ENCODE measurements at places on chromosomes 11 and 22. TPM values are rescaled to one million over a fixed set of nuclear protein-coding genes. Genes with fewer than 3 reads are reported as not detected.
A peak's percentile ranks its signal among the peaks of the same experiment; 100 is the strongest.

DNA sequence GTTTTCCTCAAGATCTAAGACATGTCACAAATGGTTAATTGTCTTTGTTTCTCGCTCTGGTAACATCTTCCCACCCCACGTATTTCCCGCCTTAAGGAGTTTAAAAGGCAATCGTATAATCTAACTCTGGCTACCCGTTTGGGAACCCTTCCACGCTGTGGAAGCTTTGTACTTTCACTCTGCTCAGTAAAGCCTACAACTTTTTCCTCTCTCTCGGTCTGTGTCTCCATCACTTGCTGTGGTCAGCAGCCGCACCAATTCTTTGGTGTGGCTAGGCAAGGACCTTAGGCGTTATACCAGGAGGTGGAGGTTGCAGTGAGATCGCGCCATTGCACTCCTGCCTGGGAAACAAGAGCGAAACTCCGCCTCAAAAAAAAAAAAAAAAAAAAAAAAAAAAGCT is 1430.1 kb downstream of the LRRC4C start:
- H3K27me3 ChIP-seq: no peaks in the 10 kb centered on the region
- H3K4me3 ChIP-seq: no peak overlapping the region
- no peak overlapping the region for H3K27ac ChIP-seq
- no peak for DNase-seq
- no peaks in the 10 kb centered on the region for H3K36me3 ChIP-seq
- H3K4me1 ChIP-seq: no peaks in the 10 kb centered on the region

DNA sequence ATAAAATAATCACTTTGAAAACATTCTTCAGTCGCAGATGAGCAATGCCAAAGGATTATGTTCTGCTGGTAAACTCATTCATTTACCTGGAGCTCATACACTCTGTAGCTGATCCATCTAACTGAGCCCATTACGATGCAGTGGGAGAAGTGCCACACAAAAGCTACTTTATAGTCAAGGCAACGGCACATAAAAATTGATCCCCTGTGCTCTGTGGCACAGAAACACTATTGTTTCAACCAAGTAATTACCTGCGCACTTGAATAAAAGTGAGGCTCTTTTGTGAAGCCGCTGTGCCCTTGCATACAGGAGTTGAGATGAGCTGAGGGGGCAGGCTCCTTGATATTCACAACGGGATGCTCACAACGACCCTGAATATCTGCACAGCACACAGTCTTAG is 7.2 kb downstream of the DKK3 start:
- no peak for DNase-seq
- peaks cover 6% of the 10 kb centered on the region for H3K4me1 ChIP-seq
- H3K36me3 ChIP-seq: no peaks in the 10 kb centered on the region

DNA sequence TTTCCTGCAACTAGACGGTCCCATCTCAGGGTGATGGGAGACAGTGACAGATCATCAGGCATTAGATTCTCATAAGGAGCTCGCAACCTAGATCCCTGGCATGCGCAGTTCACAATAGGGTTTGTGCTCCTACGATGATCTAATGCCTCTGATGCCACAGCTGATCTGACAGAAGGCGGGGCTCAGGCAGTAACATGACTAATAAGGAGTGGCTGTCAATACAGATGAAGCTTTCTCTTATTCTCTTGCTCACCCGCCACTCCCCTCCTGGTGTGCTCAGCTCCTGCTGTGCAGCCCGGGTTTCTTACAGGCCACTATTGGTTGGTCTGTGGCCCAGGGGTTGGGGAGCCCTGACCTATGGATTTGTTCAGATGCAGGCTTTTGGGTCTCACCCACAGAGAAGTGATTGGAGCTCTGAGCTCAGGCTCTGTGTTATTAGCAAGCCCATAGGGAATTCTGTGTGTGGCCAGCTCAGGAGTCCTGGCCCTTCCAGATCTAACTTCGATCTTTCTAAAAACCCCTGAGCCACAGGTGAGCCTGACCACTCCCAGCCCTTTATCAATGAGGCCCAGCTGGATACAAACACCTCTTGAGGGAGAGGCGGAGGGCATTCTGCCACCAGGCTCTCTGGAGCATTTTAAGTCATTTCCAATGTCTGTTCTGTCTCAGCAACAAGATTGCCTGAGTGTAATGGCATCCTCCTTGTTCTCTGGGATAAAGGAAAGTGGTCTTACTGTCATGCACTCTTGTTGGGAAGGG is 351.8 kb downstream of the BUD13 start:
- H3K4me1 ChIP-seq: no peaks in the 10 kb centered on the region
- H3K36me3 ChIP-seq: no peaks in the 10 kb centered on the region
- no peak overlapping the region for H3K27ac ChIP-seq
- peaks cover 4% of the 10 kb centered on the region for H3K27me3 ChIP-seq

DNA sequence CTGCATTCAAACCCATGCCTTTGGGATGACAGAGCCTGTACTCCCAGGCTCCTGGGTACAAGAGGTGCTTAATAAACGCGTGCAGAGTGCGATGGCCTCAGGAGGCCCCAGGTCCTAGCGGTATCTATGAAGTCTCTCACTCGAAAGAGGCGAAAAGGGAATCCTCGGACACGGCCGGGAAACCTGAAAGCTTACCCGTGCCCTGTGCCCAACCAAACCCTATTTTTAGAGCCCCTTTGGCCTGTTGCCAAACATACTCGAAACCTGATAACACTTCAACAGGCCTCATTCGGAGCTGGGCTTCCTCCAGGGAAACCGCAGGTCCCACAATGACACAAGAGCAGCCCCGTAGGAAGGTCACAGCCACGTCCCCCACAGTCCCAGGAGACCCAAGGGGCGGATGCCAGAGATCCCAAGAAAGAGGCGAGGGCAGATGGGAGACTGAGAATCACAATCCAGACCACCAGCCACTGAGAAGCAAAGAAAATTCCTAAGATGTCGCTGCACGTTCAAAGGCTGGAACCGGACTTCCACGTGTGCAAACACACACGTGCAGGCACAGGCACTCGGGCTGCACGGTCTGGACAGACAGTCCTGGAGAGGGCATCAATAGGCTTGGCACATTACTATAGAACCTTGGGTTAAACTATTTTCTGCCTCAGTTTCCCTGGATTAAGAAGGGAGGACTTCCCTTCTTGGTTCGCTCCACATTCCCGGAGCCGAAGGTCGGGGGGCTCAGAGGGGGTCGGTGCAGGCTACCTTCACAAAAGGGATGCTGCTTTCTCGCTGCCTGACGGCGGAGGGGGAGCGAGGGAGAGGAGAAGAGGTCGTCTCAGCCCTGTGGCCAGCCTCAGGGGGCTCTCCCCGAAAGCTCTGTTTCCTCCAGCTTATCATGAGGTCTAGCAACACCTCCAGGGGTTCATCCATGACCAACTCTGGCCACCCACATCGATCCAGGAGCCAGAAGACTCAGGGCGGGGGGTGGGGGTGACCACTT is 8.2 kb downstream of the PDGFB start:
- DNase-seq: peak; percentile 81
- H3K27ac ChIP-seq: peak overlapping the region; percentile 92
- H3K27me3 ChIP-seq: peaks cover 44% of the 10 kb centered on the region
- H3K36me3 ChIP-seq: no peaks in the 10 kb centered on the region
- peaks cover 56% of the 10 kb centered on the region for H3K4me1 ChIP-seq

DNA sequence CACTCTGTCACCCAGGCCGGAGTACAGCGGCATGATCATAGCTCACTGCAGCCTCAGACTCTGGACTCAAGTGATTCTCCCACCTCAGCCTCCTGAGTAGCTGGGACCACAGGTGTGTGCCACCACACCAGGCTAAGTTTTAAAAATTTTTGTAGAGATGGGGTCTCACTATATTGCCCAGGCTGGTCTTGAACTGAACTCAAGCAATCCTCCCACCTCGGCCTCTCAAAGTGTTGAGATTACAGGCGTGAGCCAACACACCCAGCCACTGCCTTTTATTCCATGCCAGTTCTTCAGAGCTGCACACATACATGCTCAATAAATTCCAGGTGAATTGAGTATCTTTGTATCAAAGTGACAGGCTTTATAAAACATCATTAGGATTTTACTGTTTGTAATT is 2.4 kb upstream of the COPB1 start:
- DNase-seq: no peak
- H3K4me1 ChIP-seq: peaks cover 40% of the 10 kb centered on the region
- peaks cover 11% of the 10 kb centered on the region for H3K27me3 ChIP-seq
- H3K4me3 ChIP-seq: no peak overlapping the region
- no peak overlapping the region for H3K27ac ChIP-seq
- H3K36me3 ChIP-seq: peaks cover 14% of the 10 kb centered on the region

GRCh38 chr11:122743949-122744348 is 88.4 kb downstream of the UBASH3B start:
- peak; percentile 69 for DNase-seq
- H3K27me3 ChIP-seq: no peaks in the 10 kb centered on the region
- no peaks in the 10 kb centered on the region for H3K4me1 ChIP-seq
- H3K36me3 ChIP-seq: no peaks in the 10 kb centered on the region

GRCh38 chr22:23470811-23471389 is 109.2 kb downstream of the IGLL1 start:
- no peak overlapping the region for H3K27ac ChIP-seq
- no peaks in the 10 kb centered on the region for H3K36me3 ChIP-seq
- H3K4me1 ChIP-seq: no peaks in the 10 kb centered on the region
- no peak for DNase-seq

- H3K4me3 ChIP-seq: no peak overlapping the region
- DNase-seq: no peak
- no peak overlapping the region for H3K27ac ChIP-seq
- no peaks in the 10 kb centered on the region for H3K36me3 ChIP-seq
Measured at GRCh38 chr11:101475699-101476098, 108.1 kb downstream of the TRPC6 start.

LUZP2 gene
- polyA plus RNA-seq: not detected

SPON1 gene
- 1.1 TPM for polyA plus RNA-seq

MS4A6E gene
- not detected for polyA plus RNA-seq

CHEK2 gene
- polyA plus RNA-seq: 9.6 TPM

POLD3 gene
- polyA plus RNA-seq: 10.5 TPM

TMEM45B gene
- not detected for polyA plus RNA-seq

OR10S1 gene
- polyA plus RNA-seq: not detected

NOL12 gene
- 59.3 TPM for polyA plus RNA-seq

EIF3F gene
- 242 TPM for polyA plus RNA-seq

GVQW3 gene
- 1.0 TPM for polyA plus RNA-seq

OR51I1 gene
- not detected for polyA plus RNA-seq
